ENCODE measurements at places on chromosomes 7 and 10.
A peak's percentile ranks its signal among the peaks of the same experiment; 100 is the strongest.

DNA sequence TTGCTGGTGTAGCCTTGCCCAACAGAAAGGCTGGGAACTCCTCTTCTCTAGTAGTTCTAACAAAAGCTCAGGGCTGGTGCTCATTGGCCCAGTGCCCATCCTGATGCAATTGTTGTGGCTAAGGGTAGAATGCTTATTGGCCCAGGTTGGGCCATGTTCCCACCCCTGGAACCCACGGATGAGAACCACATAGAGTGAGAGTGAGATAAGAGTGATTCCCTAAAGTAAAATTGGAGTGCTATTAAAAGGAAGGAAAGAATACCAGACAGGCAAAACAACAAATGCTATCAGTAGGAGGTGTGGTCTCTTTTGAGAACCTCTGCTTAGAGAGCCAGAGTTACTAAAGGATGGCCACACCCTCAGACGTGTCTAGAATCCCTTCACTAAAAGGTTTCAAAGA is 49.2 kb downstream of the LGI1 start:
- DNase-seq = no peak

DNA sequence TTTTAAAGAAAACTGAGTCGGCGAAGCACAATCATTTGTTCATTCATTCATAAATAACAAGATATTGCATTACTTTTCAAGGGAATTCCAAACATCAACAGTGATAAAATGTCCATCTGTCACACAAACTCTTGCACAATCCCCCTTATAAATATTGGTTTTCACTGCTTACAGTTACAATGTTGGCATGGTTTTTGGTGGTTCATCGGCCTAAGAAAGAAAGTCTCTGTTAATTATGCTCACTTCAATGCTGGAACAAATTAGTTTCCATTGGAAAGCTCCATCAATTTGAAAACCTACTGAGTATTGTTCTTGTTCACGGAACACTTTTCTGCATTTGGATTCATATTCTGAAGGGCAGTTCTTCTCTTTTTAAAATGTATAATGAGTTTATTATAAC is 188.5 kb downstream of the JAZF1 start:
- no peak for DNase-seq

DNA sequence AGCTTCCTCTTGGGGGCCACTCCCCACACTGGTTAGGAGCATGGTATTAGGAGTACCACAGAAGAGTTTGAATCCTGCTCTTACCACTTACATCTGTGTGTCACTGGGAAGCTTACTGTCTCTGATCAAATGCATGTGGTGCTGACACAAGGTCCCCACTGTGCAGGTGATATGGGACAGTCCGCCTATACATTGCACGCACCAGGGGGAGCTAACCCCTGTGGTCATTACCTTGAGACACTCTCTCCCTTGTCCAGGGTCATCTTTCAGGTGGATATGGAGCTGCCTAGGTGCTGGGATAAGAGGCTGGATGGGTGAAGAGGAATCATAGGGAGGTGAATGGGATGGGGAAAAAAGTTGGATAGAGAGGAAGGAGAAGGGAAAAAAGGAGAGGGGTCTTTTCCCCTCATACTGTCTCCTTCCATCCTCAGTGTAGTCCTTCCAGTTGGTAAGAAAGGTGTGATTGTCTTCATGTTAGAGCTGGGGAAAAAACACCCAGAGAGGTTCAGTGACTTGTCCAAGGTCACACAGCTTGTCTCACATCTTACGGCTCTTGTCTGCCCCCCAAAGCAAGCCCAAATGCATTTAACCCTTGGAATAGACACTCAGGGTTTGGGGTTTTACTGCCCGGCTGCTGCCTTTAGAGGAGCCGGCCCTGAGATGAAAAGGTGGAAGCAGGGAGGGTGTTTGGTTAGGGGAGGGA is 125.9 kb downstream of the CDH23 start:
- DNase-seq = no peak

- no peak for DNase-seq
These were observed 2.4 kb downstream of the TAC1 start for GRCh38 chr7:97734255-97734654.

- no peak for DNase-seq
These were observed 123.8 kb upstream of the CACNA2D1 start for GRCh38 chr7:82567356-82567755.

GRCh38 chr10:14102056-14102455 is 228.7 kb downstream of the FRMD4A start:
- no peak for DNase-seq

- no peak for DNase-seq
These were observed 56.7 kb downstream of the ITIH5 start for GRCh38 chr10:7610026-7610425.

- DNase-seq = no peak
These were observed 166.8 kb downstream of the IQUB start for GRCh38 chr7:123367484-123368122.

- no peak for DNase-seq
These were observed 26.9 kb downstream of the NUP205 start for GRCh38 chr7:135584362-135585353.

GRCh38 chr10:93874309-93875031 is 19.3 kb upstream of the SLC35G1 start:
- no peak for DNase-seq

DNA sequence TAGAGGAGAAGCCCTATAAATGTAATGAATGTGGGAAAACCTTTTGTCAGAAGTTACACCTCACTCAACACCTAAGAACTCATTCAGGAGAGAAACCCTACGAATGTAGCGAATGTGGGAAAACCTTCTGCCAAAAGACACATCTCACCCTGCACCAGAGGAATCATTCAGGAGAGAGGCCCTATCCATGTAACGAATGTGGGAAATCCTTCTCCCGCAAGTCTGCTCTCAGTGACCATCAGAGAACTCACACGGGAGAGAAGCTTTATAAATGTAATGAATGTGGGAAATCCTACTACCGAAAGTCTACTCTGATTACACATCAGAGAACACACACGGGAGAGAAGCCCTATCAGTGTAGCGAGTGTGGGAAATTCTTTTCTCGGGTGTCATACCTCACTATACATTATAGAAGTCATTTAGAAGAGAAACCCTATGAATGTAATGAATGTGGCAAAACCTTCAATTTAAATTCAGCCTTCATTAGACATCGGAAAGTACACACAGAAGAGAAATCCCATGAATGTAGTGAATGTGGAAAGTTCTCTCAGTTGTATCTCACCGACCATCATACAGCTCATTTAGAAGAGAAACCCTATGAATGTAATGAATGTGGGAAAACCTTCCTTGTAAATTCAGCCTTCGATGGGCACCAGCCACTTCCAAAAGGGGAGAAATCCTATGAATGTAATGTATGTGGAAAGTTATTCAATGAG is 18.9 kb downstream of the RBAK start:
- no peak for DNase-seq

GRCh38 chr7:67593794-67594193 is 597.2 kb downstream of the TYW1 start:
- DNase-seq = no peak

- no peak for DNase-seq
These were observed 32.0 kb downstream of the JAKMIP3 start for GRCh38 chr10:132097609-132098377.

DNA sequence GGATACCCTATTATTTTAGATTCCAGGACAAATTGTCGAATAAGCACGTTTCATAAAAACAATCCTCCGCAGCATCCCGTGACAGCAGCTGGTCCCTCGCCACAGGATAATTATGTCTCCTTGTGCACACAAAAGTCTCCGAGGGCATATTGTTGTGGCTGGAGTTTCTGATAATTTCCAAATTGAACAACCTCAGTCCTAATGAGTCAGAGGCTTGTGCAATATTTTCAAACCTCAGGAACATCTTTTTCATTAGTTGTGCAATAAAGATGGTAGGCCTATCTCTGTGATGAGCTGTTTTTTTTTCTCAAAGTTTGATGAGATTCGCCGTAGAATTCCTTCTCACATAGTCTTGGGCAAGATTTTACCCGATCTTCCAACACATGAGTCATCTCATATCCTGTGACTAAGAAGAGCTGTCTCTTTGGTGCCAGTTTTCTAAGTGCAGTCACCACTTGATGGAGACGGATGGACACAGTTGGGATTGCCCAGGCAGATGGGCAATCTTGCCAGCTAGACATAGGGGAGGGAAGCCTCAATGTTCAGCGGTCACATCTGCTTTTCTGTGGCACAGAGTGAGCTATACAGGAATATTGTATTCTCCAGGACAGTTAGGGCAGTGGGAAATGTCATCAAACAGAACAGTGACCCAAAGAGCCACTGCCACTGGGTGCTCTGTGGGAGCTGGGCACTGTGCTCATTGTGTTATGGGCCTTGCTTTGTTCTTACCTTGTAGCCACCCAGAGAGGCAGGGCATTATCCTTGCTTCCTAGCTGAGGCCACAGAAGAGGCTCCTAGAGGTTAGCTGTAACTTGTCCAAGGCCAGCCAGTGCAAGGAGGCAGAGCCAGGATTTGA is 7.8 kb downstream of the HTRA1 start:
- no peak for DNase-seq

- peak; percentile 66 for DNase-seq
These were observed 13.1 kb downstream of the ADGRA1 start for GRCh38 chr10:133100706-133101415.

- DNase-seq = no peak
These were observed 430.4 kb downstream of the TFEC start for GRCh38 chr7:115600207-115600606.

DNA sequence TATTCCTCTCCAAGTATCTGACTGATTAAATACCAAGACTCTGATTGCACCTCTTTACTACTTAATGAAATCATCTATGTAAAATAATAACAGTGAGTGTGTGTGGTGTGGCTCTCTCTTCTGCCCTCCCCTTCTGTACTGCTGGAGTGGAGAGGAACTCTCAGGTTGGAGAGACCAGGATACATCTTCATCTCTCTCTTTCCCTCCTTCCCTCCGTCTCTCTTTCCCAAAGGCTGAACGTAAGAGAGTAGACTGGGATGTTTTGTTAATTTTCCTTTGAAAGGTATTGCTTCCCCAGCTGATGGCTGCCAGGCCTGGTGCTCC is 272 bp upstream of the GJC3 start:
- no peak for DNase-seq

DNA sequence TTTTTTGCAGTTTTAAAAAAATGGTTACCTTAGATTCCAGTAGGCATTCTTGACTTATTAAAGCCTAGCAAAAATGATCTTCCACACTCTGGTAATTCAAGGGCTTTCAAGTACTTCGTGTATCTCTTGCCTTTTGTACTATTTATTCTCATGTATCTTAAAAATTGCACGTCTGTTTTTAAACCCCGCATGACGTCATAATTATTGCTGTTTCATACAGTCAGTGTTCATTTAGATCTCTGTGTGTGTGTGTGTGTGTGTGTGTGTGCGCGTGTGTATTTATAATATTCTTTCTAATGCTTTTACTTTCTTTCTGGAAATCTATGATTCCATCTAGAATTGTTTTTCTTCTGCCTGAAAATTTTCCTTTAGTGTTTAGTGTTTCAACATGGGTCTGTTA is 234.2 kb downstream of the CCSER2 start:
- DNase-seq = no peak

GRCh38 chr10:78602201-78602932 is 466.4 kb upstream of the ZMIZ1 start:
- no peak for DNase-seq

DNA sequence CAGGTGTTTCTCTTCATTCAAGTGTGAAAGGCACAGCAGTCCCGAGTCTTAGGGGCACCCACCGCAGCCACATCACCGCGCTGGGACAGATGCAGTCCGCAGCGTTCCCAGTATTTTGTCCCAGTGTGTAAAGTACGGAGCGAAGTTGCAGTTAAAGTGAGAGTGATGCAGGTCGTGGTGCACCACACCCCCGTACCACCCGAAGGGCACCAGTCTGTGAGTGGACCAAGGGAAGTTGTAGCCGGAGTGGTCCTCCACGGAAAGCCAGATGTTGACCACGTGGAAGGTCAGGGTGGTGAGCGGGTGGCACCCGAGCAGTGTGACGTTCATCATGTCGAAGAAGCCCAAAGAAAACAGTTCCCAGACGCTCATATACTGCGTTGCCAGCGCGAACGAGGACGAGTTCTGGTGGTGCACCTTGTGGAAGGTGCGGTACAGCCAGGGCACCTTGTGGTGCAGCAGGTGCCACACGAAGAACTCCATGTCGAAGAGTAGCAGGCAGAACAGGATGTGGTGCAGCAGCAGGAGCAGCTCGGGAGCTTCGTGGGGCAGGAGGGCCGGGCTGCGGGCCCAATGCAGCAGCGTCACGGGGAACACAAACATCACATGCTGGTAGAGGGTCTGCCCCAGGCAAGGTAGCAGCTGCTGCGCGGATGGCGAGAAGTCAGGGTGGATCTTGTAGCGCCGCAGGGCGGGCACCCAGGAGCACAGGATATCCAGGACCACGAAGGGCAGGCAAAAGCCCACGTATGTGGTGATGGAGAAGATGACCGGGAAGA is 526 bp downstream of the CH25H start:
- peak; percentile 81 for DNase-seq

DNA sequence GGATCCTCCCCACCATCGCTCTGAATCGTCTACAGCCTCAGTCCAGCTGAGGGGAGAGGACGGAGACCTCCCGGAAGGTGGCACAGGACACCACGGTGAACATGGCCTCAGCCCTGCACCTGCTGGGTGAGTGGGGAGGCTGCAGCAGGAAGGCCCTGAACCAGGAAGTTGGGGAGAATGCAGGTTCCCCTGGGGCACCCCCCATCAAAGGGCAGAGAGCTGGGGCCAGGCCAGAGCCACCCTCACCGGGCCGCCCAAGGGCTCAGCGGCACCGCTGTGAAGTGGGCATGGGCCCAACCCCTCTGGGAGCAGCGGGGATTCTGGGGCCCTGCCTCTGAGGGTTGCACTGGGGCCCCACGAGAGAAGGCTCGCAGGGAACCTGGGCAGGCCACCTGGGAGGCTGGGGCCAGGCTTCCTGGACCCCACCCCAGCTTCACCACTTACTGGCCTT is 98.7 kb downstream of the MICALL2 start:
- no peak for DNase-seq

DNA sequence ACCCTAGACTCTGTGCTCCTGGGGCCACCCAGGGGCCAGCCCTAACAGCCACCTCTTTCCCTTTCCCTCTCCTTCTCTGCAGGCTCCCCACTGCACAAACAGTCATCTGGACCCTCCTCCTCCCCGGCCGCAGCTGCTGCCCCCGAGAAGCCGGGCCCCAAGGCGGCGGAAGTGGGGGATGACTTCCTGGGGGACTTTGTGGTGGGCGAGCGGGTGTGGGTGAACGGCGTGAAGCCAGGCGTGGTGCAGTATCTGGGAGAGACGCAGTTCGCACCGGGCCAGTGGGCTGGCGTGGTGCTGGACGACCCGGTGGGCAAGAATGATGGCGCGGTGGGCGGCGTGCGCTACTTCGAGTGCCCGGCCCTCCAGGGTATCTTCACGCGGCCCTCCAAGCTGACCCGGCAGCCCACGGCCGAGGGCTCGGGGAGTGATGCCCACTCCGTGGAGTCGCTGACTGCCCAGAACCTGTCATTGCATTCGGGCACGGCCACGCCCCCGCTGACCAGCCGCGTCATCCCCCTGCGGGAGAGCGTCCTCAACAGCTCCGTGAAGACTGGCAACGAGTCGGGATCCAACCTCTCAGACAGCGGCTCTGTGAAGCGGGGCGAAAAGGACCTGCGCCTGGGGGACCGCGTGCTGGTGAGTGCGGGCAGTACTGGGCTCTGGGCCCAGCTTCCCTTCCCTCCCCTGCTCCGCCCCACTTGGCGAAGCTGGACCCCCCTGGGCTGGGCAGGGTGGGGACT is 49.3 kb downstream of the CLIP2 start:
- no peak for DNase-seq
